ENCODE measurements at places on chromosomes 12 and 14.

DNA sequence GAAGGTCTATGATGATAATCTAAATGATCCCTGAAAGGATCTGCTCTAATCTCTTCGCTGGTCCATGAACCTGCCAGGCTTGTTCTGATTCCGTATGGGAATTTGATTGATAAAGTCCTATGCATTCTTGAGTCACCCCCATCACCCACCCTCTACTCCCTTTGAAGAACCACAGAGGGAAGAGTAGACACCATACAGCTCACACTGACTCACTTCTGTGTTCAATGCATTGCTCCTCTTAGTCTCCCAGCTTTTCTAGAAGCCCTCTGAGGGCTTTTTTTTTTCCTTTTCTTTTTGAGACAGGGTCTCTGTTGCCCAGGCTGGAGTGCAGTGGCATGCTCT is 18.5 kb upstream of the GPRC5A start:
- DNase-seq, result no peak

DNA sequence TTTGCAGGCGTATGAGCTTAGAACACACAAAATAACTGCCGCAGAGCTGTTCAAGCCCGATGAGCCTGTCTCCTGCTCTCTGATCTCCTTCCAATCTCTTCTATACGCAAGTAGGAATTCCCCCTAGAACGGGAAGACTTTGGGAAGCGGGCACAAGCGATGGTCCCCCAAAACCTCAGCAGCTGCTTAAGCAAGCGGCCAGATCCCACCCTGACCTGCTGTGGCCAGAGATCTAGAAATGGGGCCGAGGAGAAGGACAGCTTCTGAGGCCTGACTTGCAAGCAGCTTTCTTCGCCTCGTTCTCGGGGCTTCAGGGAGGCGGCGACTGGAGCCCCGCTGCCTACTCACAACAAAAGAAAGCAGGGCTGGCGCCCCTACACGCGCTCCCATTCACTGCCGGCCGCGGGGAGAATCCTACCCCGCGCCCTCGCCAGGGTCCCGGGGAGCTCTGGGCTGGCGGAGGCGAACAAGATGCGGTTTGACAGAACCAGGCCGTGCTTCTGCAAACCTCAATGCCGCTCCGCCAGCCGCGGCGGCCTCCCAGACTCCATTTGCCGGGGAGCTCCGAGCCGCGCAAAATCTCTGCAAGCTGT is 922 bp downstream of the TBX5 start:
- no peak for DNase-seq

GRCh38 chr14:21780429-21781084 is 106.9 kb upstream of the OR4E1 start:
- no peak for DNase-seq

GRCh38 chr12:67080637-67081036 is 188.5 kb upstream of the CAND1 start:
- no peak for DNase-seq

Data from SK-N-MC (cell line).